Kidney (tissue), 22 donors: ENCODE measurements at places on chromosomes 16 and 17. TPM values are rescaled to one million over a fixed set of nuclear protein-coding genes. Genes with fewer than 3 reads are reported as not detected.

GRCh38 chr16:11340710-11341109 lies 4.5 kb upstream of the RMI2 start:
- no peaks in the 10 kb centered on the region for H3K27me3 ChIP-seq
- no peaks in the 10 kb centered on the region for H3K4me1 ChIP-seq
- H3K27ac ChIP-seq: no peak overlapping the region
- no peak overlapping the region for H3K4me3 ChIP-seq
- no peak for DNase-seq

- H3K4me3 ChIP-seq: no peak overlapping the region
- no peak overlapping the region for H3K27ac ChIP-seq
- DNase-seq: no peak
- H3K36me3 ChIP-seq: no peaks in the 10 kb centered on the region
Observed at GRCh38 chr17:7647018-7647417, 3.7 kb upstream of the ATP1B2 start.

DNA sequence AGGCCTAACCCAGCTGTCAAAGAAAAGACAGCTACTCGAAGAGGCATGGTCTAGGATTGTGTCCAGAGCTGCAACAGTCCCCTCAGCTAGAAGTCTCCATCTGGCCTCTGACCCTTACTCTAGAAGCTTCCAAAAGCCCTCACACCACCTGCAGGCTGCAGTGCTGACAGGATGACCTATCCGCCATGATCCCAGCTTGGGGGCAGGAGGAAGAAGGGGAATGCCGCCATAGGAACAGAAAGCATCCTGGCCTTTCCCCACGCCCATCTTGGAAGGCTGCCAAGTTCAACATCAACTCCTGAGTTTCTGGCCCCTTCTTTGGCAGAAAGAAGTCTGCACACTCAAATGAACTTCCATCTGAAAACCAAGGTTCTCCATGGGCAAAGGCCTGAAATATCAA lies 3.1 kb upstream of the KRT36 start:
- no peaks in the 10 kb centered on the region for H3K27me3 ChIP-seq
- H3K4me3 ChIP-seq: no peak overlapping the region
- DNase-seq: peak; percentile 82
- no peaks in the 10 kb centered on the region for H3K36me3 ChIP-seq

- no peaks in the 10 kb centered on the region for H3K4me1 ChIP-seq
- H3K36me3 ChIP-seq: no peaks in the 10 kb centered on the region
- DNase-seq: no peak
Observed at GRCh38 chr17:49157784-49158183, 25.2 kb downstream of the B4GALNT2 start.

KRTAP9-2 gene
- not detected for total RNA-seq

GRCh38 chr17:59765038-59765437 lies 57.6 kb downstream of the VMP1 start:
- H3K27me3 ChIP-seq: no peaks in the 10 kb centered on the region
- DNase-seq: no peak
- H3K36me3 ChIP-seq: no peaks in the 10 kb centered on the region
- H3K27ac ChIP-seq: no peak overlapping the region
- no peaks in the 10 kb centered on the region for H3K4me1 ChIP-seq
- no peak overlapping the region for H3K4me3 ChIP-seq

GRCh38 chr16:55656691-55657092 lies 904 bp downstream of the SLC6A2 start:
- no peak for DNase-seq
- H3K4me3 ChIP-seq: no peak overlapping the region
- H3K27ac ChIP-seq: no peak overlapping the region
- H3K36me3 ChIP-seq: no peaks in the 10 kb centered on the region

DNA sequence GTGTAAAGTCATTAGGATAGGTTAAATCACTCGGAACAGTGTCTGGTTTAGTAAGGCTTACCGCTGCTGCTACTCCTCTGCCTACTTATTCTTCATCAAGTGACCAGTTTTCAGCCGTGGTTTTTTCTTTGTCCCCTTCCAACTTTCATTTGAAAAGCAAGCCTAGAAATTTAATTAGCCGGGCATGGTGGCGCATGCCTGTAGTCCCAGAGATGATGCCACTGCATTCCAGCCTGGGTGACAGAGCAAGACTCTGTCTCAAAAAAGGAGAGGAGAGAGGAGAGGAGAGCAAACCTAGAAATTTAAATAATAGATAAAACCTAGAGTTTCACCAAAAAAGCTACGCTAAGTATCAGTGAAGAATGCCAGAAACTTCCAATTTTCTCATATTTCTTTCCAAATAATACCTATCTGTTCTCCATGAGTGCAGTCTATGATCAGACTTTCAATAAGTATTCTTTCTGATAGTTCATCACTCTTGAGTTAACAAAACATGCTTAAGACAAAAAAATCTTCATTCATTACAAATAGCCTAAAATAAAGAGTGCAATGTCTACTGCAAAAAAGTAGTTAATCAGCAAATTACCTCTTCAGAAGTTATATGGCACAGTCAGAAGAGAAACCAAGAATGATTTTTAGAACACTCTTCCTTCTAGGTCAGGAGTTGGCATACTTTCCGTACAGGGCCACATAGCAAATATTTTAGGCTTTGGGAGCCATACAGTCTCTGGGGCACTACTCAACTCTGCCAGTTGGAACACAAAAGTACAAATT lies 15.1 kb downstream of the ANKFY1 start:
- no peak for DNase-seq
- H3K27ac ChIP-seq: peak overlapping the region; percentile 80
- no peaks in the 10 kb centered on the region for H3K36me3 ChIP-seq
- H3K4me3 ChIP-seq: peak overlapping the region; percentile 40
- no peaks in the 10 kb centered on the region for H3K27me3 ChIP-seq

- no peaks in the 10 kb centered on the region for H3K36me3 ChIP-seq
- H3K27ac ChIP-seq: no peak overlapping the region
- H3K4me3 ChIP-seq: no peak overlapping the region
- DNase-seq: peak; percentile 71
Observed at GRCh38 chr17:77492446-77493237, 351.9 kb downstream of the SEC14L1 start.

CHRNE gene
- 1.3 TPM for total RNA-seq

DNA sequence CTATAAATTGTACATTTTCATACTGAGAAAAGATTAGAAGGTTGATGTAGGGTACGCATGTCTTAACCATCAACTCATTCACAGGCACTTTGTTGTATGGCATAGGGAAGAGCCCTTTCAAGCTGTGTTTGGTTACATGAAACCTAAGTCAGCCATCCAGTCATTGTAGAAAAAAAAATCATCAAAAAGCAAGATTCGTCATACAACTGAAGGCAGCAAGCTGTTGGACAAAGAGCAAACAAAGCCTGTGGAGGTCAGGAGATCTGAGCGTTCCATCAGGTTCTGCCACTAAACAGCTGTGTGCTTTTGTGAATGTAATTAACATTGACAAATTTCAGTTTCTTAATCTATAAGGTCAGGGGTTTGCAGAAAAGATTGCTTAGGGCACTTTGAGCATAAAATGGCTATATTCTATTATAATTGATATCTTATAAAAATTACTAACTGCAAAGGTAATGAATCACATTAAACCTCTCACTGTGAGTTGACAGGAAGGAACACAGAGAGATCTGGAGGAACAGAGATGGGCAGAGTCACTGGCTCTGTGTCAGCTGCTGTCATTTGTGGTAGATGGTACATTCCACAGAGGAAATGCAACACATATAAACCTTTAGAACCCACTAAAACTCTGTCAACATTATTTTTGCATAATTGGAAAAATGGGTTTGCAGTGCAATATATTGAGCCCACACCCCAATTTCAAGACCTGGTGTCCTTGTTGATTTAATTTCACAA lies 66.3 kb upstream of the MYOCD start:
- no peak for DNase-seq
- H3K36me3 ChIP-seq: no peaks in the 10 kb centered on the region
- no peak overlapping the region for H3K4me3 ChIP-seq
- H3K27me3 ChIP-seq: no peaks in the 10 kb centered on the region
- H3K27ac ChIP-seq: no peak overlapping the region

DNA sequence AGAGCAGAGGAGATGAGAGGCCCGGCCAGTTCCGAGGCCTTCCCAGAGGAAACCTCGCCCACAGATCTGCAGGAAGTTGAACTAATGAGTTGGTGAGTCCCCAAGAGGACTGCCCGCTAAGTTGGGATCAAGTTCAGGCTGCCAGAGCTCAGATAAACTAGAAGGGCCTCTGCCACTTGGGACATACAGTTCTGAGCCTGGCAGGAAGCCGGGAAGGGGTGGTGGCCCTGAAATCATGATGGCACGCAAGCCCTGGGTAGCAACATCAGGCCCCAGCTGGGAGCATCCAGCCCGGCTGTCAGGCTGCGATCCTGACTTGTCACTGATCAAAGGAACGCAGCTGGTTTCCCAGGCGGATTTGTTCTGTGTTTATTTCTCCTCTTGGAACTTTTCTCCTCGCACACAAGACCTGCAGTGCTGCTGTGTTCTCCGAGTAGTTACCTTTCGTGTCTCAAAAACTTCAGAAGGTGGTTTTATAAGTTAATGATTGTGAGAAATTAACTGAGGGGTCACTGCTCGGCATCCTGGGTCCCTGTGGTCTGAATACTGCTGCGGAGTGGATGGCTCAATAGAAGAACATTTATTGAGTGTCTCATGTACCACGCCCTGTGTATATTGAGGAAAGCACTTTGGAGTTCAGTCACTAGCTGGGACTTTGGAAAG lies 8.0 kb upstream of the WFDC1 start:
- H3K4me1 ChIP-seq: peaks cover 10% of the 10 kb centered on the region
- H3K27ac ChIP-seq: peak overlapping the region; percentile 74
- H3K4me3 ChIP-seq: no peak overlapping the region
- no peaks in the 10 kb centered on the region for H3K36me3 ChIP-seq
- peak; percentile 38 for DNase-seq
- no peaks in the 10 kb centered on the region for H3K27me3 ChIP-seq

DNA sequence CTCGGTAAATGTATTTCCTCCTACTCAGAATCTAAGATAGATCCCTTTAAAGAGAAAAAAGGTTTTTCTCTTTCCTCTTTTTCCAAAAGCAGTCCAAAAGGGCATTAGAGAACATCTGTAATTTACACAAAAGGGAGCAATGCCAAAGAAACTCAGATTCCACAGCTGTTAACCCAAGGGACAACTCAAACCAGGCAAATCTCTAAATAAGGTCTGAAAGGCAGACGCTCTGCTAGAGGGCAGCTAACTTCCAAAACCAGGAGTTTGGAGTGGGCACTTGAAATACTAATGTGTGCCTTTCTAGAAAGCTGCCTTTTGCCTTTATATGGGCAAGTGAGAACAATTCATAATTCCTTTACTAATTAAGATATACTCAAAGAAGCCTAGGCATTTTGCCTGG lies 435.7 kb downstream of the ZFHX3 start:
- no peak overlapping the region for H3K4me3 ChIP-seq
- no peak overlapping the region for H3K27ac ChIP-seq
- no peaks in the 10 kb centered on the region for H3K4me1 ChIP-seq
- DNase-seq: peak; percentile 55
- no peaks in the 10 kb centered on the region for H3K36me3 ChIP-seq

TEKT5 gene
- 0.57 TPM for total RNA-seq

DNA sequence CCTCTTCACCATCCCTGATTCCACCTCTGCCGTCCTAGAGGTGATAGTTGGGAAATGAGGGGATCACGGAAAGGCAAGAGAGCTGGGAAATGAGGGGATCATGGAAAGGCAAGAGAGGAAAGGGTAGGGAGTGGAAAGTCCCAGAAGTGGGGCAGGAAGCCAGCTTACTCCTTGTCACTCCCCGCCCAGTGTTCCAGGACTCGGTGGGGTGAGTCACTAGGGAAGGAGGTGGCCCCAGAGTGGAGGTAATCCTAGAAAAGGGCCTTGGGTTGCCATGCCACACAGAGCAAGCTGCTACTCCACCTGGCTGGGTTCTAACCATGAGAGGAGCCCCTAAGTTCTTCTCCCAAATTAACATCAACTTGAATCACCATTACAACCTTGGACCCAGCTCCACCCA lies 14.8 kb downstream of the ALOXE3 start:
- H3K4me1 ChIP-seq: no peaks in the 10 kb centered on the region
- H3K36me3 ChIP-seq: no peaks in the 10 kb centered on the region
- no peaks in the 10 kb centered on the region for H3K27me3 ChIP-seq
- no peak overlapping the region for H3K4me3 ChIP-seq
- DNase-seq: no peak

CA7 gene
- not detected for total RNA-seq

GRCh38 chr16:88812513-88813268 lies 963 bp upstream of the APRT start:
- no peak for DNase-seq
- no peaks in the 10 kb centered on the region for H3K27me3 ChIP-seq
- peak overlapping the region; percentile 60 for H3K27ac ChIP-seq
- no peaks in the 10 kb centered on the region for H3K36me3 ChIP-seq

SPATA22 gene
- 0.31 TPM for total RNA-seq

DNA sequence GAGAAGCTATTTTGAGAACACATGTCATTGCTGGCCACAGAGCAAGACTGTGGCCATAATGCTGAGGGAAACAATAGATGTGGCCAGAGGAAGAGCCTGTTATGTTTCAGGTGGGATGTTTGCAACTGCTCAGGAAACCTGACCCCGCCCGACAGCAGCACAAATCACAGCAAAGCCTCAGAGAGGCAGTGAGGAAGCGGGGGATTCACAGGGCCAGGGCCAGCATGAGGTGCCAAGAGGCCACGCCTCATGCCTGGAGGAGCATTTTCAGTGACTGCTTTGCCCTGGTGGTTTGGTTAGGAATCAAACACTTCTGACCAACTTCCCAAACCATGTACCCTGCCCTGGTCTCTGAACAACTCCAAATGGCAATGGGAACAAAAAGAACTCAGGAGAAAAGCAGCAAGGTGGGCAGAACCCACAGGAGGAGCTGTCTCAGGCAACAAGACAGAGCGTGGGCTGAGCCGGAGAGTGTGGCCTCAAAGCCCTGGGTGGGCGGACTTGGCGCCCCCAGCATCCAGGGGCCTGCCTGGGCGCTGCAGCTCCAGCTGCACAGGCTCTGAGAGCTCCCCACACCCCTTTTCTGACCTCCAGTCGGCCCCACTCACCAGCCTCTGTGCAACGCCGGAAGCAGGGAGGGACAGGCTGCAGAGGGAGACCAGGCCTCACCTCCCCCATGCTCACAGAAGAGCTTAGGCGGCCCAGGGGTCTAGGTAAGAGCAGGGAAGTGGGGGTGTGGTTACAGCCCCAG lies 20.6 kb downstream of the HIC1 start:
- peaks cover 2% of the 10 kb centered on the region for H3K4me1 ChIP-seq
- DNase-seq: peak; percentile 88
- no peaks in the 10 kb centered on the region for H3K27me3 ChIP-seq

GRCh38 chr16:70156207-70156978 lies 17.2 kb upstream of the CLEC18C start:
- no peaks in the 10 kb centered on the region for H3K4me1 ChIP-seq
- no peak overlapping the region for H3K27ac ChIP-seq
- no peaks in the 10 kb centered on the region for H3K27me3 ChIP-seq
- DNase-seq: no peak
- H3K36me3 ChIP-seq: peaks cover 81% of the 10 kb centered on the region

GRCh38 chr17:970364-970763 lies 9.2 kb downstream of the NXN start:
- H3K4me3 ChIP-seq: no peak overlapping the region
- no peak for DNase-seq
- no peaks in the 10 kb centered on the region for H3K4me1 ChIP-seq
- H3K27ac ChIP-seq: no peak overlapping the region
- no peaks in the 10 kb centered on the region for H3K27me3 ChIP-seq
